Motor neuron (in vitro differentiated cells): ENCODE measurements at places on chromosomes 3 and 15.

- ATAC-seq: peak; percentile 58
Measured at GRCh38 chr15:39426552-39427532, 154.0 kb upstream of the THBS1 start.

DNA sequence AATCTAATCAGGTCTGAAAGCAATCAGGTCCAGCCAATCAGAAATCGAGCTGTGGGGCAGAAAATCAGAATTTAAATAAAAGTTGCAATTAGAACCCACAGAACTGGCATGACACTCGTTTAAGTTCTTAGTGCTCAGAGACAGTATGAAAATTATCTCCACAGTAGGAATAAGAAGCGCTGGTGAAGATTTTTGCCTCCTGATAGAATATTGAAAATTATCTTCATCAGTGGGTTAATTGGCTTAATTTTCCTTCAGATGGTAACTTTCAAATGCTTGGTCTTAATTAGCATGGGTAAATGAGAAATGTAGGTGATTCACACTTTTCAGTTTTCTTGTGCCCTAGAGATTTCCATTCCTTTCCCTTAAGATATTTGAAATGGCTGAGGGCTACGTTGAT, 109.1 kb upstream of the MDFIC2 start:
- ATAC-seq: no peak

DNA sequence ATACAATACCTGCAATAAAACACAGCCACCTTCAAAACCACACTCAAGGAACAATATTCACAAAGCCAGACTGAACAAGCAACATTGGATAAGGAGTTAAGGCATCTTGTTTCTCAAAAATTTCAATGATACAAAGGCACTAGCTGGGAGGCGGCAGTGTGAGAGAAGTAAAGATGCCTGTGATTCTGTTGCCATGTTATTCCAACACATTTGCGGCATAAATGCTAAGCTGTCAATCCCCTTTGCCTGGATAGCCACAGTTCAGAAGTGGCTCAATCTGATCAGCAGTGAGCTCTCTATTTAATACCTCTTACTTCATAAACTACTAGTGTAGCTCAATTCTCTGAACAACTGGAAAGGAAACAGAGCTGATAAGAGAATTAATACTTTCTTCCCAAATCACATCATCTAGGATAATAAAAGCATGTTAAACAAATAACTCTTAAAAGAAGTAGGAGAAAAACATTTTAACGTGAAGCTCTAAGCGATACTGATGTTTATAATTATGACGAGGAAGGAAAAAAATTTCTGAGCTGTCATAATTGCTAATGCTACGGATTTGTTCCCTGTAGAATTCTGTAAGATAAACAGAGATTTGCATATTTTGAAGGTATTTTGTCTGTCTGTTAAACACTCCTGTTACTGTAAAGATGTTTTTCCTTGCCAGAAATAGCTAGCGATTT, 358.4 kb downstream of the FOXP1 start:
- ATAC-seq: no peak

GRCh38 chr15:67091071-67091979, 25.9 kb downstream of the SMAD3 start:
- ATAC-seq: peak; percentile 71

DNA sequence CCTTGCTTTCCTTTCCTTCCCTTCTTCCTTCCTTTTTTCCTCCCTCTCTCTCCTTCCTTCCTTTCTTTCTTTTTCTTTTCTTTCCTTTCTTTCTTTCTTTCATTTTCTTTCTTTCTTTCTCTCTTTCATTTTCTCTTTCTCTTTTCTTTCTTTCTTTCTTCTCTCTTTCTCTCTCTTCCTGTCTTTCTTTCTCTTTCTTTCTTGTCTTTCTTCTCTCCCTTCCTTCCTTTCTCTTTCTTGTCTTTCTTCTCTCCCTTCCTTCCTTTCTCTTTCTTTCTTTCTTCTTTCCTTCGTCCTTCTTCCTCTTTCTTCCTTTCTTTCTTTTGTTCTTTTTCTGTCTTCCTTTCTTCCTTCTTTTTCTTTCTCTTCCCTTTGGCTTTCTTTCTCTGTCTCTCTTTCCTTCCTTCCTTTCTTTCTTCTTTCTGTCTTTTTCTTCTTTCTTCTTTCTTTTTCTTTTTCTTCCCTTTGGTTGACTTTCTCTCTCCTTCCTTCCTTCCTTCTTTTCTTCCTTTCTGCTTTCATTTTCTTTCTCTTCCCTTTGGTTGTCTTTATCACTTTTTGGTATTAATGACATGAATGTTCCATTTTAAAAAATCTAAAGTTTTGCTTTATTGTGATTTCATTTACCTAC, 496.4 kb upstream of the CBLB start:
- ATAC-seq: no peak

DNA sequence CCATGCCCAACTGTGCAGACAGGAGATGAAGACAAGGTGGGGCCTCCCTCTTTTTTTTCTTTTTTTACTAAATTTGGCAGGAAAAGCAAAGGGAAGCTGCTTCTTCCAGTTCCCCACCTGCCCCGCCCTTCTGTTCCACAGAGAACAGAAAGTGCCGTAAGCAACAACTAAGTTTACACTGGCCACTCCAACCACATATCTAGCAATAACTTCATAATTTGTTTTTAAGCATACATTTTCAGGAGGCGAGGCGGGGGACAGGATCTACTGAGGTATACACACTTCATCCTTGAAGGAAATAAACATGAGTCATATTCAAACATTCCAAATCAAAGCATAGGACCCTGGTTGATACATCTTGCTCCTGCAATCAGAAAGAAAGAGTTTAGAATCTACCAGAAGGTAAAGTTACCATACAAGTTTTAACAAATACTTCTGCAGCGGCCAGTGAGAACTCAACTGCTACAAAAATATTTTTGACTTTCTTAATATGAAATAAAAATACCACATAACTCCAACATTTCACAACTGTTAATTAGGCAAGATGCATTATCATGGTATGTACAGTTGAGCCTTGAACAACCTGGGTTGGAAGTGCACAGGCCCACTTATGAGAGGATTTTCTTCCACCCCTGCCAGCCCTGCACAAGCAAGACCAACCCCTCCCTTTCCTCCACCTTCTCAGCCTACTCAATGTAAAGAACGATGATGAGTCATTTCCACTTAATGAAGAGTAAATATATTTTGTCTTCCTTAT, 50.7 kb downstream of the FOXP1 start:
- no peak for ATAC-seq

DNA sequence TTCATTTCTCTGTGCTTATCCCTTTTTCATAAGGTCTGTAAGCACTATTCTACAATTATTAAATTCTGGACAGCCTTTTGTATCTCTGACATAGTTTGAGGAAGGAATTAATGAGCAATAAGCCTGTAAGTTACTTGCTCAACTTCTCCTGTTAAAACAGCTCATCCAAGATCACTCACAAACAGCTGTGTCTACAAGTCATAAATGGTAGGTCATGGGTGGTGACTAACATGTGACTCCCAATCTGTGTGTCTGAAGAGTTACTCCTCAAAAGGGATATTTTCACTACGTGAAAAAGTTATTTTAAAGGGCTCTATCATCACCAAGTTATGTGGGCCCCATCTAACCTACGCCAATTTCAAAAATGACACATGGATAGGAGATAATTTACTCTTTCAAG, 145.2 kb upstream of the CBLB start:
- ATAC-seq: no peak

DNA sequence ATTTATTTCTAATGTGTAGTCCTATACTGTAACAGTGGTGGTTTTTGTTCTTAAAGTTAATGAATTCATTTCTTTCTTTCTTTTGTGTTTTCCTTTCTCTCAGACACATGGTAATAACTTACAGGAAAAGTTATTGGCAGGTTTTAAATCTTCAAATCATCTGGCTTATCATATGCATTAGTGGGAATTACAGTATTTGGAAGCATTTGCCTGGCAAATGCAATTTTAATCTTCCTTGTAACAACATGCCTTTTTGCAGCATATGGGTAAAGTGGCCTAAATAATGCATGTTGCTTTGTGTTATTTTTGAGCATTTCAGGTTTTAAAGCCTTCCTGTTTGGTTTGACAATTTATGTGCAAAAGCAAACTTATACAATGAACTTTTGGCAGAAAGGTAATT, 66.8 kb downstream of the GALK2 start:
- no peak for ATAC-seq

DNA sequence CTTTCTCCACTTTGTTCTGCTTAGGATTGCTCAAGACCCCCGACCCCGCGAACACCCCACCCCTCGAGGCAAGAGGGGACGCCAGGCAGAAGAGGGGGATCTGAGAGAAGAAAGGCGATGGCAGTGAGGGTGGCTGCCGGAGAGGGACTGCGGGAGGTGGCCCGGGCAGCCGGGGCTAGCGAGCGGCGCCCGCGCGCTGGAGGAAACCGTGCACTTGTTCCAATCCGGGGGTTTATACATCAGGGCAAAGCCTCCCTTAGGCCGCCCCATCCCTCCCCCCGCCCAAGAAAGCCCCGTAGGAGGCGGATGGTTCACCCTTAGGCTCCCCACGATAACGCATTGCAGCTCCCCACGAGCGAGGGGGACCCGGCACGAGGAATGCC, 475 bp downstream of the ERC2 start:
- peak; percentile 27 for ATAC-seq
